ENCODE measurements at places on chromosomes 1 and 21. TPM values are rescaled to one million over a fixed set of nuclear protein-coding genes. Genes with fewer than 3 reads are reported as not detected.

DNA sequence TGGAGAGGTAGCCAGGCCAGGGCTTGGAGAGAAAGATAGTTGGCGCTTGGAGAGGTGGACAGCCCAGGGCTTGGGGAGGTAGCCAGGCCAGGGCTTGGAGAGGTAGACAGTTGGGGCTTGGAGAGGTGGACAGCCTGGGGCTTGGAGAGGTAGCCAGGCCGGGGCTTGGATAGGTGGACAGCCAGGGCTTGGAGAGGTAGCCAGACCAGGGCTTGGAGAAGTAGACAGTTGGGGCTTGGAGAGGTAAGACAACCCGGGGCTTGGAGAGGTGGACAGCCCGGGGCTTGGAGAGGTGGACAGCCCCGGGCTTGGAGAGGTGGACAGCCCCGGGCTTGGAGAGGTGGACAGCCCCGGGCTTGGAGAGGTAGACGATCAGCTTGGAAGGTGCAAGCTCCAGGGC lies 7.7 kb downstream of the LSS start:
- no peak overlapping the region for H3K4me3 ChIP-seq
- no peaks in the 10 kb centered on the region for H3K36me3 ChIP-seq
- no peaks in the 10 kb centered on the region for H3K27me3 ChIP-seq
- no peak overlapping the region for H3K27ac ChIP-seq

GRCh38 chr1:42973286-42973685 lies 14.6 kb upstream of the SLC2A1 start:
- H3K4me3 ChIP-seq = no peak overlapping the region
- peaks cover 17% of the 10 kb centered on the region for H3K4me1 ChIP-seq
- DNase-seq = no peak
- H3K27me3 ChIP-seq = no peaks in the 10 kb centered on the region
- H3K36me3 ChIP-seq = no peaks in the 10 kb centered on the region

- DNase-seq = no peak
- no peaks in the 10 kb centered on the region for H3K27me3 ChIP-seq
- H3K4me3 ChIP-seq = no peak overlapping the region
- no peaks in the 10 kb centered on the region for H3K36me3 ChIP-seq
- no peak overlapping the region for H3K27ac ChIP-seq
Observed at GRCh38 chr1:41678111-41678878, 193.8 kb upstream of the EDN2 start.

DNA sequence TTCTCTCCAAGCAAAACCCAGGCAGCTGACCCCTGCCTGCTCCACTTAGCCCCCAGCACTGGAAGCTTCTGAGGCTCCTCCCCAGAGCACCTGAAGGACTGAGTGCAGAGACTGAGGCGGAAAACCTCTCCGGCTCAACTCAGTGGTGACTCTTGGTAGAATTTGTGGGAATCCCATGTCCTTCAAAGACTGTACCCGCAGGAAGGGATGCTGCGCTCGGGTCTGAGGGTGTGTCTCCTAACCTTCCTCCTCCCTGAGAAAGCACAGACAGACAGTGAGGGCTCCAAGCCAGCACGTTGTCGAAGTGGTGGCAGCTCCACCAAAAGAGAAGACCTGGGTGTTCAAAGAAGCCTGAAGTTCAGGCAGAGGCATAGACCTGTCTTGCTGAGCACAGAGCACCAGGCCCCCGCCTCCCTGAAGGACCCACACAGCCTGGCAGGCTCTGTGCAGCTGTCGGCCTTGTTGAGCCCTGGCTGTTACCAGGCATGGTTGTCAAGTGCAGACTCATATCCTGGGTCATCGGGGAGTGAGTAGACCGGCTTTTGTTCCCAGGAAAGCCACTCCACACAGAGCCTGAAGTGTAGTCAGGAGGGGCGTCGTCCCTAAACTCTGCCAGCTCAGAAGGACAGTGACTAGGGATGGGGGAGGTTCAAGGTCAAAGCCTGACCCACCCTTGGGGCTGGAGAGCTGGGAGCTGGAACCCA lies 36.7 kb downstream of the CSMD2 start:
- H3K4me3 ChIP-seq = no peak overlapping the region
- H3K27ac ChIP-seq = no peak overlapping the region
- DNase-seq = no peak

DNA sequence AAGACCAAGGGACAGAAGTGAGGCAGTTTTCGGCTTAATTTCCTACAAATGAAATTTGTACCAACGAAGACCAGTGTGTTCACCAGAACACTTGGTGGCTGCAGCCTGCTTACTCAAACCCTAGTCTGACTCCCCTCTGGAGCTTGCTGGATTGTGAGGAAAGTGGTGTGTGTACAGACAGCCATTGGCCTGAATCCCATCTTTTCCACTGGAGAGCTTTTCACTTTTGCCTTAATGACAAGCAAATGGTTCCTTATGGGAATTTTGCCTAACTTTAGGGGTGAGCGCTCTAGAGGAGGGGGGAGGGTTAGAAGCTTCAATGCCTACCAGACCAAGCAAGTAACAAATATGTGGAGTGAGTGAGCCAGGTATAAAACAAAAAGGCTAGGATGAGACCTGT lies 17.3 kb downstream of the METTL13 start:
- no peaks in the 10 kb centered on the region for H3K27me3 ChIP-seq
- no peak overlapping the region for H3K4me3 ChIP-seq
- no peak overlapping the region for H3K27ac ChIP-seq

GRCh38 chr1:8879922-8880676 lies 1.6 kb upstream of the ENO1 start:
- H3K27ac ChIP-seq = peak overlapping the region; percentile 94
- no peak for DNase-seq
- H3K27me3 ChIP-seq = no peaks in the 10 kb centered on the region
- peak overlapping the region; percentile 89 for H3K4me3 ChIP-seq
- H3K4me1 ChIP-seq = peaks cover 31% of the 10 kb centered on the region

TNNT2 gene
- polyA plus RNA-seq = 0.57 TPM

DNA sequence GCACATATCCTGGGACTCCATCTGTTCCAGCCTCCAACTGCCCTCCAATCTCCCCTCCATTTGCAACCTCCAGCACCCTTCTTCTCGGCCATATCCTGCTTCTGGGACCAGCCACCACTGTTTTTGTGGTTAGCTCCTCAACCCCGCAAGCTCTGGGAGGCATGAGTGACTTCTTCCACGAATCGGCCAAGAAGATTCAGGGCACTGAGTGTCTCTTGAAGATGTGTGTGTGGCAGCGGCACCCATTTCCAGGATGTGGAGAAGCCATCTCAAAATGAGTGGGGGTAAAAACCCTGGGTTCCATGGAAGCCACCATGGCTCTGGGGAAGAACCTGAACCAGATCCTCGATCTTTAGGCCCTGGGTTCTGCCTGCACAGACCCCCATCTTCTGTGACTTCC lies 194.6 kb downstream of the SLC45A1 start:
- no peak overlapping the region for H3K27ac ChIP-seq
- no peaks in the 10 kb centered on the region for H3K27me3 ChIP-seq
- DNase-seq = no peak
- peaks cover 8% of the 10 kb centered on the region for H3K4me1 ChIP-seq
- no peak overlapping the region for H3K4me3 ChIP-seq

NUF2 gene
- polyA plus RNA-seq = 11.3 TPM

GRCh38 chr1:3773572-3774275 lies 1.2 kb downstream of the SMIM1 start:
- no peak overlapping the region for H3K27ac ChIP-seq
- DNase-seq = no peak
- no peaks in the 10 kb centered on the region for H3K4me1 ChIP-seq
- no peaks in the 10 kb centered on the region for H3K27me3 ChIP-seq
- H3K4me3 ChIP-seq = peak overlapping the region; percentile 61
- H3K36me3 ChIP-seq = peaks cover under 1% of the 10 kb centered on the region

DNA sequence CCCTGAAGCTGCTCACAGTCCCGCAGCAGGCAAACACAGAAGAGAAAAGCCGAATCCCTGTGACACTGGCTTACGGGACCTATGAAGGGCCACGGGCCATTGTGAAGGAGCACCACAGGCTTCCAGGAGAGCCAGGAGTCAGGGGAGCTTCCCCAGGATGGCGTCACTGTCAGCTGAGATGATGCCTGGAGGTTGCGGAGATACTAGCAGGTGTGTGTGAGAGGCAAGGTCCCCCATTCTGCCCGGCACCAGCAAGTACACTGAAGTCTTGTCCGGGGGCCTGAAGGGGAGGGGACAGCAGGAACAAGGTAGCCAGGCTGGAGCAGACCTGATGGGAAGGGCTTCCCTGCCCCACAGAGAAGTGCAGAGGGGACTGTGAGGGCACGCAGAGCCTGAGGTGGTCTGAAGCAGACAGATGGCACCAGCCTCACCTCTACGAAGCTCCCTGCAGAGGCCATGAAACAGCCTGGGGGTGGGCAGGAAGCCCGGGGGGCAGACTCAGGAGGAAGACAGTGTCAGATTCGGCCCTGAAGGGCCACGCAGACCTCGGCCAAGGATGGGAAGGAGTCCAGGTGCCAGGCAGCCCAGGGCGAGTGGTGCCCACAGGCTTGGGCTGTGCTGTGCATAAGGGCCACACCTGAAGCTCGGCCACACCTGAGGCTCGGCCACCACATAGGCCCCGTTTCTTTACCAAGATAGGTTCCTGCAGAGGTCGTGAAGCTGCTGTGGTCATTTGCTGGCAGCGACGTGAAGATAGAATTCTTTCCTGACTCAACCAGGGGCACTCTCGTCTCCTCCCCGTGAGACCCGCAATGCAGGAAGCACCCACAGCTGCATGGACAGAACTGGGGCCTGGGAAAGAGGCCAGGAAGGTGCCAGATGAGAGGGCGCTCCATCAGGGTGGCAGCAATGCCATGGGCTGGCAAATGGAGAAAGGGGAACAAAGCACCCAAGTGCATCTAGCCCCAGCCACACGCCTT lies 10.1 kb downstream of the TCP10L start:
- H3K27me3 ChIP-seq = no peaks in the 10 kb centered on the region
- no peak overlapping the region for H3K27ac ChIP-seq
- no peak for DNase-seq
- no peak overlapping the region for H3K4me3 ChIP-seq

- no peak for DNase-seq
- H3K4me3 ChIP-seq = no peak overlapping the region
- no peak overlapping the region for H3K27ac ChIP-seq
- no peaks in the 10 kb centered on the region for H3K27me3 ChIP-seq
- 0 out of 2 replicates have a peak, but pooled peaks cover 6% of the 10 kb centered on the region for H3K4me1 ChIP-seq
Observed at GRCh38 chr1:107474877-107475612, 334.2 kb downstream of the NTNG1 start.

CD53 gene
- not detected for polyA plus RNA-seq

GUCA2A gene
- polyA plus RNA-seq = not detected

DNA sequence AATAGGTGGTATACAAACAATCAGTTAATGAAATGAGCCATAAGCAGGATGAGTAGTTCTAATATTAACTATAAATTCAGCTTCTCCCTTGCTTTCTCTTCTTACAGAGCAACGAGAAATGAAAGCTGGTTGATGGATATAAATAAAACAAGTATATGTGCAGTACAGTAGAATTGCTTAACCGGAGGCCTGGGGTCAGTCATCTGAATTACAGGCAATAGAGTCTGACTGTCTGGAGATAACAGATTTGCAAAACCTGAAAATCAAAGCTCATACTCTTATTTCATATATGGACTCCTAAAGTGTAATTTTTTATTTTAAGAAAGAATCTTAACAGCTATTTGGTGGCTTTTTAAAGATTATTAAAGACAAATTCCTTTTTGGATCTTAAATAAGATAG lies 43.1 kb upstream of the SGIP1 start:
- peak overlapping the region; percentile 95 for H3K27ac ChIP-seq
- no peaks in the 10 kb centered on the region for H3K36me3 ChIP-seq
- no peaks in the 10 kb centered on the region for H3K27me3 ChIP-seq
- peaks cover 71% of the 10 kb centered on the region for H3K4me1 ChIP-seq
- no peak overlapping the region for H3K4me3 ChIP-seq

AMY1C gene
- not detected for polyA plus RNA-seq

DNA sequence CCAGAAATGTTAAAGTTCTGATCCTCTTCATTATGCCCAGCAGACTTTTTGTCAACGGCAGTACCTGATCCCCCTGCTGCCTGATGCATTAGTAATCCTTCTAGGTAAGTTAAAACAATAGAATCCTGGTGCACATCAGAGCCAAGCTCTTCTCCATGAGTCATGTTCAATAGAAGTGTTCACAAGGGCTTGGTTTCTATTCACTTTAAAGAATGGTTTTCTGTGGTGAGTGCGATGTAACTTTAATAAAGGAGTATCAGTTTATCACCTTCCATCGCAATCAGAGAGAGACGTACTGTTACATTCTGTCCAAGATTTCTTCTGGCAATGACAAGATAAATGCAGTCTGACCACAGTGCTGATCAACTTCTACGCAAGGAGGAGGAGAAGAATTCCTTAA lies 96.8 kb downstream of the NRIP1 start:
- no peaks in the 10 kb centered on the region for H3K4me1 ChIP-seq
- no peak overlapping the region for H3K27ac ChIP-seq
- no peaks in the 10 kb centered on the region for H3K27me3 ChIP-seq
- H3K4me3 ChIP-seq = no peak overlapping the region

- peaks cover 63% of the 10 kb centered on the region for H3K4me1 ChIP-seq
- no peak overlapping the region for H3K4me3 ChIP-seq
- no peaks in the 10 kb centered on the region for H3K27me3 ChIP-seq
Observed at GRCh38 chr1:53292690-53293089, 35.2 kb downstream of the LRP8 start.

NTNG1 gene
- 0.03 TPM for polyA plus RNA-seq

DNA sequence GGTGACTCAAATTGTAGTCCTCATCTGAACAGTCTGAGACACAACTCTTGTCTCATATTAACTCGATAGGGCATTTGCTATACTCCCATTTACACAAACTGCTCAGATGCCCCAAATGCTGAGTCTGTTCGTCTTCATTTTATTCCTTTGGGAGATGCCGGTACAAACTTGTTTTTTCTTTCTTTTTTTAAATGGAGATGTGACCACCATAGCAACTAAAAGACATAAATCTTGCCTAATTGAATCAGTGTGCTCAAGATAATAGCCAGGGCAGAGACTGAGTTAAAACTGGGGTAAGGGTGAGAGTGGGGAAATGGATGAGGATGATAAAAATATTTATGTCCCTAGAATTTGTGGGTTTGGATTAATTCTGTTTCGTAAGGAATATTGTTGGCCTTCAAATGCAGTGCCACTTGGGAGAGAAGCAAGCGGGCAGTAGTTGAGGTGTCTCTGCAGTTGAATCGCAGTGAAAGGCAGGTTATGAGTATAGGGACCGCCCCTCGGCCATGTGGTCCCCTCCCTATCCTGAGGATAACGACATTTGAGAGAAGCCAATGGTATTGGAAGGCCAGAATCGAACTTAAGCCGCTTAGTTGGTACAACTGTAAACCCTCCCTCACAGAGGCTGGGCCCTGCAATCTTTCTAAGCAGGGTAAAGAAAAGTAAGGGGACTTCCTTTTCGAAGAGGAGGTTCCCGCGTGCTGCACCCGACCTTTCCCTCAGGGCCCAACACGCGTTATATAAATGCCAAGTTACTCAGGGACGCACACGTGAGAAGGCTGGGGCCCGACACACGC lies 859 bp upstream of the LRRC8B start:
- peak overlapping the region; percentile 100 for H3K4me3 ChIP-seq
- peaks cover 7% of the 10 kb centered on the region for H3K36me3 ChIP-seq
- H3K27me3 ChIP-seq = no peaks in the 10 kb centered on the region
- H3K4me1 ChIP-seq = no peaks in the 10 kb centered on the region

SUSD4 gene
- polyA plus RNA-seq = 0.31 TPM

DNA sequence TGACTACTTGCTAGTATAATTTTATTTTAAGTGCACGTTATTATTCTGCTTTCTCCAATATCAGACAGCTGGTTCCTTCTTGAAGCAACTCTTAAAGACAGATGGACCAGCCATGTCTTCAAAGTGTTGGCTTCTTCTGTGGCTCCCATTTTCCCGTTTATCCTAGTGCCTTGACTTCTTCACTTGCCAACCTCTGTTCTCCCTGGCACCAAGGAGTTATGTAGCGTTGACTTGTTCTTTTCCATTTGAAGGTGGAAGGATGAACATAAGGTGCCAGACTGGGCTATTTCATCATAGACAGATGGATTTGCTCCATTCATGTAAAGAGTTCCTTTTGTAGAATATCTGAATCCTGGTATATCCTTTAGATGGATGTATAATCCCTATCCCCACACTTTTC lies 260.6 kb downstream of the DISC1 start:
- DNase-seq = no peak
- H3K36me3 ChIP-seq = no peaks in the 10 kb centered on the region
- no peak overlapping the region for H3K4me3 ChIP-seq
- no peaks in the 10 kb centered on the region for H3K4me1 ChIP-seq
- no peak overlapping the region for H3K27ac ChIP-seq
